ENCODE measurements at places on chromosomes 5 and 9.

- no peak for DNase-seq
Observed at GRCh38 chr9:136881691-136882108, 4.6 kb upstream of the TRAF2 start.

- peak; percentile 35 for DNase-seq
Observed at GRCh38 chr9:25678147-25678666, at the start of gene TUSC1. Gene TUSC1 (minus strand): TSS chr9:25678444. CDS start chr9:25678312, 132 bp downstream.

GRCh38 chr5:50711280-50711679 lies 44.8 kb downstream of the PARP8 start:
- DNase-seq, result no peak

DNA sequence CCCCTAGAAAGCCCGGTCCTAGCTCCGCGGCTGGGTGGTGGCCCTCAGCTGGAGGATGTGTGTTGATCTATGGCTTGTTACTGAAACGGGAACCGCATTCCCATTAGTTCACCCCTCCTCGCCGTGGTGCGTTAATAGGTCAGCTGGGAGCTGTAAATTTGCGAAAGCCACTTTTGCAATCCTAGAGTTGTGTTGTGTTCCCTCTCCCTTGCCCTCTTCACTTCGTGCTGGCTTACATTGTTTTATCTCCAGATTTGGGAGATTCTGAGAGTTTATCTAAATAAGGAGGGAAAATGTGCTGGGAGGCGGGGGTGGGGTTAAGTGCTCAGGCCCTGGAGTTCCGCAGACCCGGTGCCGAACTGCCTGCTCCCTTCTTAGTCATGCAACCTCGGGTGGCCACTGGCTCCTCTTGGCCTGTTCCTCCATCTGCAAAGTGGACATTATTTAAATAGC lies 62.8 kb downstream of the HMCN2 start:
- no peak for DNase-seq

DNA sequence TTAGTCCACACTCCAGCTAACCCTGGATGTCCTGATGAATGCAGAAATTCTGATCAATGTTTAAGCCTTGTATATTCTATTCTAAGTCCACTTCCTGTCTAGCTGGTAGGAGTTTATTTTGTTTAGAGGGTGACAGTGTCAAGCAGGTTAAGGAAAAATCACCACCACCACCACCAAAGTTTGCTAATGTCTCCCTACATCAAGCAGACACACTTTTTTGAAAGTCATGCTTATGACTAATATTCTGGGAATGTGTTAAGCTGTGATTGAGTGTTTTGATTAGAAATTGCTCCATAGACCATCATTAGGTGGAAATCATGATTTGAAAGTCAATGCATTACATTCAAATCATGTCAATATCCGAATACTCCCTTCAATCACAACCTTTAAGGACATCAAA lies 1530.1 kb downstream of the MAT2B start:
- no peak for DNase-seq

DNA sequence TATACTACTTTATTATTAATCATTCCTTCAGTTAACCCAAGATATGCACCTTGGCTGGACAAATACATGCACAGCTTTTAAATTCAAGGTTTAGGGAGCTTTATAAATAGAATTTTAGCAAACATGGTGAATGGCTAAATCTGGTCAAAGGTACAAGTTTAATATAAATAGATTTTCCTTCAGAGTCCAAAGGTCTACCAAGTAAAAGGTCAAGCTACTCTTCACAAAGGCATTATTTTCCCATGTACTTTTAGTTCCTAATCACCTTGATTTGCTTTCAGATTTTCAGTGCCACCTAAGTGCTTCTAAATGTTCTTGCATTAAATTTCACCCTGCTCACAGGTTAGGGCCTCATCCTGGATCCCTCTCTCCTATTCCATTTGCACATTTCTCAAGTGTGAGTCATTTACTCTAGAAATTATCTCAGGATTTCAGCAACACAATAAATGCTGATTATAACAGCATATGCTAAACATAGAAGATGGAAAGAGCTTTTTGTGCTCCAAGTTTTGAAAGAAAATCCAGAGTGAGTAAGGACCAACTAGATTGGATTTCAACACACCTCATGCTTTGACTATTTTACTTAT lies 459.4 kb upstream of the ITGA1 start:
- DNase-seq, result no peak

GRCh38 chr5:142322747-142323479 lies 1.9 kb downstream of the SPRY4 start:
- DNase-seq, result no peak

DNA sequence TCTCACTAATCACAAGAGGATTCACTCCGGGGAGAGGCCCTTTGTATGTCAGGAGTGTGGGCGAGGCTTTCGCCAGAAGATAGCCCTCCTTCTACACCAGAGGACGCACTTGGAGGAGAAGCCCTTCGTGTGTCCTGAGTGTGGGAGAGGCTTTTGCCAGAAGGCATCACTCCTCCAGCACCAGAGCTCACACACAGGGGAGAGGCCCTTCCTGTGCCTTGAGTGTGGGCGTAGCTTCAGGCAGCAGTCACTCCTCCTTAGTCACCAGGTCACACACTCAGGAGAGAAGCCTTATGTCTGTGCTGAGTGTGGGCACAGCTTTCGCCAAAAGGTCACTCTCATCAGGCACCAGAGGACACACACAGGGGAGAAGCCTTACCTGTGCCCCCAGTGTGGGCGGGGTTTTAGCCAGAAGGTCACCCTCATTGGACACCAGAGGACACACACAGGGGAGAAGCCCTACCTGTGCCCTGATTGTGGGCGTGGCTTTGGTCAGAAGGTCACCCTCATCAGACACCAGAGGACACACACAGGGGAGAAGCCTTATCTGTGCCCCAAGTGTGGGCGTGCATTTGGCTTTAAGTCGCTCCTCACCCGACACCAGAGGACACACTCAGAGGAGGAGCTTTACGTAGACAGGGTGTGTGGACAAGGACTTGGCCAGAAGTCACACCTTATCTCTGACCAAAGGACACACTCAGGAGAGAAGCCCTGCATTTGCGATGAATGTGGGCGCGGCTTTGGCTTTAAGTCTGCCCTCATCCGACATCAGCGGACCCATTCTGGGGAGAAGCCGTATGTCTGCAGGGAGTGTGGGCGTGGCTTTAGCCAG lies 27.8 kb downstream of the NUTM2F start:
- DNase-seq, result no peak

DNA sequence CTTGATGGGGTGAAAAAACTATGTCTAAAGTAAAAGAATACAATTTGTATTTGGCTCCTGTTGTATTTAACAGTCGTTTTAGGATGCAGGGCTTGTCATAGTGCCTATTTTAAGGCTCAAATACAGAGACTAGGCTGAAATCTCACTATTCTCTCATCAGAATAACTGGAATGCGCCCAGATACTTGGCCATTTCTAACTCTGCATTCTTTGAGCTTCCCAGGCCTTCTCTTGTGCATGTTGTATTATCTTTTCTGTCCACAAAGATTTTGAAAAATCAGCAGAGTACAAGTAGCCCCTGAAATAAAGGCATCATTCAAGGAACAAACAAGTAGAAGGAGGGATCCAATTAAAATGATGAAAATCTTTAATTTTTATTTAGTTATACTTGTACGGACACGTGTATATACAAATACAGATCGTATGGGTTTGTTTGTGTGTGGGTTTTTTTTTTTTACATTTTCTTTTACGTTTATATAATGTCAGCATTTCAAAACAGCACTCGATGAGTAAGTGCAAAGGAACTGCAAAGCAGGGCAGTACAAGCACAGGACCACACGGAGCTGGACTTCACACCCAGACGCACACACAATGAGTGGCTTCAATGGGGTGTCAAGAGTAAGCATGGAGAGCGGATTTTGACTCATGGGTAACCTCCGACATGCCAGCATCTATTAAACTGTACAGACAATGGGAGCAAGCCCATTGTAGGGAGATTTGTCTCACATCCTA lies 294.0 kb downstream of the EFNA5 start:
- no peak for DNase-seq

GRCh38 chr5:111070272-111071134 lies 1.0 kb upstream of the TSLP start:
- no peak for DNase-seq

DNA sequence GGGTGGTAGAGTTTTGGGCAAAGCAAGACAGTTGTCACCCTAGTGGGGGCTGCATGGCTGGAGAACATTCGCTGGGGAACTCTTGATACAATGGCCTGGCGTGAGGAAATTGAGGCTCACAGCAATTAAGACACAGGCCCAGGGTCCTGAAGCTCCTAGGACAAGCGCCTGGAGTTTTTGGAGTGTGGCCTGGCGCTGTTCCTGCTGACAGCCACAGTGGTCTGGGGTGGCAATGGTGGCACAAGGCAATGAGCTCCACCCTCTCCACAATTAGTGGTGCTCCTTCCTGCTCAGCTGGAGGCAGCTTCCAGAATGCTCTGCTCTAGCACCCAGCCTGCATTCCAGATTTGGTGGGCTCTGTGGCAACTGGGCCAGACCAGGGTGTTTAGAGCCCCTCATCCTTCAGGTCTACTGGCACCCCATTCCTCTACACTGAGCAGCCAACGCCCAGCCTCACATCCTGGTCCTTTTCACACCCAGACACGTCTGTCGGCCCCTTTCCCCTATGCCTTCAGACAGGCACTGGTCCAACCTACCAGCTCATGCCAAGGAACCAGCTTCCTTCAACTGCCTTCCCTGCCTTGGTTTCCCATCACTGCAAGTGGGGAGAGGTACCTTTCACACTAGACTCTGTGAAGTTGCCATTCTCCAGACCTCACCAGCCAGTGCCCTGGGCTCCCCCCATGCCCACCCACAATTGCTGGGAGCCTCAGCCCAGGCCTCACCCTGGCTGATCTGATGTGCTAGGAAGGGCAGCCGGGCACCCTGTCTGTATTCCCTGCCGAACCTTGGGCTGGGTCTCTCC lies 138.1 kb upstream of the COL5A1 start:
- DNase-seq, result no peak

DNA sequence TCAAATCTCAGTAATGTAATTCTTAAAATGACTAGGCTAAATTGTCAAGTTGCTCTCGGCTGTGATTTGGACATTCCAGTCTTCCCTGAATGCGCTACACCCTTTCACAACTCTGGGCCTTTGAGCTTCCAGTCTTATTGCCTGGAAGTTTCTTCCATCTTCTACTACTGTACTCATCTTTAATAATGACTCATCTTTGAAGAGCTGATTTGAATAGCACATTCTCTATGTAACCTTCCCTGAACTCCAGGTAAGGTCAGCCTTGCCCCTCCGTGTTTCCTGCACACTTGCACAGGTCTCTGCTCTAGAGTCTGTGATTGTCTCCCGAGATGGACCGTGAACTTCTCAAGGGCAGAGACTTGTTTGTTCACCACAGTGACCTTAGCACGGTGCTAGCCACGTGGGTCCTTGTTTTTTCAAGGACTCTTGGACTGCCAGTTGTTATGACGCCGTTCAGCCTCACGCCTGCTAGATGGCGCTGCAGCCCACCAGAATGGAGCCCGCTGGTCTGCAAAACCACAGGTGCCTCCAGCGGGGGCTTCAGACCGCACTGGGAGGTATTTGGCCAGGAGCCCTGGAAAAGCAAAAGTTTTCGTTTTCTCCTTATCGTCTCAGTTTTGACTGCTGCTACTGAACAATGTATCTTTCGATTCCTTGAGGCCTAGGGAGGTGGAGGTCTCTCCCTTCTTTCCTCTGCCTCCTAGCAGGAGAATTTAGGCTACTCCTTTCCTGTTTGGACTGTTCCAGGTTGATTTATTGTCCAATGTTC lies 44.4 kb downstream of the SEC61B start:
- DNase-seq, result no peak

- DNase-seq, result no peak
Observed at GRCh38 chr9:18359335-18359734, 114.6 kb upstream of the ADAMTSL1 start.

DNA sequence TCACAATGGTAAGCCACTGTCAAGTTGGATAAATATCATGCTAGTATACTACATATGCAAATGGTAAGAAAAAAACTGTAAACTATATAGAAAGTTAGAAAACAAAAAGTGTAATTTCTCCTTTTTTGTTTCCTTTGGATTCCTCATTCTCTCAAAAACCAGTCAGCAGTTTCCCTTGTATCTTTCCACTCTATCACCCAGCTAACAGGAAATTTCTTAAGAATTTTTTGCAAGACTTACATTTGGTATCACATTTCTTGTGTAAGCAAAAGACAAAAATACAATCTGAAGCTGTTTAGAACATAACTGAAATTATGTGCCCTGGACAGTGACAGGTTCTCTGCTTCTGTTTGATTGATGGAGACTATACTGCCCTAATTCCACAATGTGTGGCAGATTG lies 25.2 kb upstream of the MSH3 start:
- DNase-seq, result no peak

GRCh38 chr9:114416290-114416689 lies 28.5 kb upstream of the AKNA start:
- DNase-seq, result no peak

- DNase-seq, result no peak
Observed at GRCh38 chr9:137417161-137418021, 5.6 kb downstream of the EXD3 start.

- DNase-seq, result no peak
Observed at GRCh38 chr9:30103647-30104394, 2280.6 kb upstream of the ACO1 start.

GRCh38 chr5:14702238-14702839 lies 37.8 kb downstream of the OTULIN start:
- DNase-seq, result no peak

DNA sequence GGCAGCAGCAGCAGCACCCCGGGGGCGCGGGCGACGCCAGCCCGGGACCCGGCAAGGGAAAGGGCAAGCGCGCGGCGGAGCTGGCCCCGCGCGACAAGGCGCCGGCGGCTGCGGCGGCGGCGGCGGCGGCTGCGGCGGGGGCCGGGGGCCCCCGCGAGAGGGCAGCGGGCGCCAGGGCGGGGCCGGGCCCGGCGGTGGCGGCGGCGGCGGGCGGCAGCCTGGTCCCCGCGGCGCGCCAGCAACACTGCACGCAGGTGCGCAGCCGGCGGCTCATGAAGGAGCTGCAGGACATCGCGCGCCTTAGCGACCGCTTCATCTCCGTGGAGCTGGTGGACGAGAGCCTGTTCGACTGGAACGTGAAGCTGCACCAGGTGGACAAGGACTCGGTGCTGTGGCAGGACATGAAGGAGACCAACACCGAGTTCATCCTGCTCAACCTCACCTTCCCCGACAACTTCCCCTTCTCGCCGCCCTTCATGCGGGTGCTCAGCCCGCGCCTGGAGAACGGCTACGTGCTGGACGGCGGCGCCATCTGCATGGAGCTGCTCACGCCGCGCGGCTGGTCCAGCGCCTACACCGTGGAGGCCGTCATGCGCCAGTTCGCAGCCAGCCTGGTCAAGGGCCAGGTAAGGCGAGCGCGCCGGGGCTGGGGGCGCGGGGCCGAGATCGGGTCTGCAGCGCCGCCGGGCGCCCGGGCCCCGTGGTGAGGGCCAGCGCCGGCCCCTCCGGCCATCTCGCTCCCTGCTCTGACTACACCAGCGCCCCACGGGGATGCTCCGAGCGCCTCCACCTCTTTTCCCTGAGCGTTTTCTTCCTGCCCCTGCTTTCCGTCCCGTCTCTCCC lies at the start of gene UBE2QL1:
Gene UBE2QL1 (plus strand): TSS at position 238 of the 843 bp plus-strand sequence. CDS start 35 bp downstream, at position 273.
- DNase-seq, result no peak

GRCh38 chr9:113531919-113532808 lies 68.6 kb downstream of the RGS3 start:
- no peak for DNase-seq

DNA sequence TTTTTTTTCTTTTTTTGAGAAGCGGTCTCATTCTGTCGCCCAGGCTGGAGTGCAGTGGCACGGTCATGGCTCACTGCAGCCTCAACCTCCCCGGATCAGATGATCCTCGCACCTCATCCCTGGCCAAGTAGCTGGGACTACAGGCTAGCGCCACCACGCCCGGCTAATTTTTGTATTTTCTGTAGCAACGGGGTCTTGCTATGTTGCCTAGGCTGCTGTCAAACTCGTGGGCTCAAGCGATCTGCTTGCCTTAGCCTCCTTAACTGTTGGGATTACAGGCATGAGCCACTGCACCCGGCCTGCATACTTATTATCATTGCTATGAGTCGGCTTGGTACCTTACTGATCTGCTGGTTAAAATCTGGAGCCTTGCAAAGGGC lies 790 bp upstream of the IARS1 start:
- DNase-seq, result no peak
